ENCODE measurements at places on chromosomes 6 and 20.

GRCh38 chr20:18754030-18754652 is 59.4 kb upstream of the SCP2D1 start:
- DNase-seq: no peak

- no peak for DNase-seq
Measured at GRCh38 chr6:137754866-137755265, 112.2 kb upstream of the TNFAIP3 start.

DNA sequence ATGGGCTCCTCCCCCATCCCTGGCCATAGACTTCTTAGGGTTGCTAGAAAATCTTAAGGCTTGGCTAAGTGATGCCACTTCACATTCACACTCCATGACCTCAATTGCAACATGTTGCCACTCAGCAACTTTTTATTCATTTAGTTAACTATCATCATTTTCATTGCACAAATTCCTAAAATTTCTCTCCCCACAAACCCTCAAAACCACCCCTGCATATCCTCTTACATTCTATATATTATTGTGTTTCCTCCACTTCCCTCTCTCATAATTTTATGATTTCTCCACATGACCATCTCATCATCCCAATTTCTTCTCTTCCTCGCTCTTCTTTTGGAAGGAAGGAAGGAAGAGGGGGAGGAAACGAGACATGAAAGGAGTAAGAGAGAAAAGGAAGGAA is 436.0 kb downstream of the HACE1 start:
- no peak for DNase-seq

DNA sequence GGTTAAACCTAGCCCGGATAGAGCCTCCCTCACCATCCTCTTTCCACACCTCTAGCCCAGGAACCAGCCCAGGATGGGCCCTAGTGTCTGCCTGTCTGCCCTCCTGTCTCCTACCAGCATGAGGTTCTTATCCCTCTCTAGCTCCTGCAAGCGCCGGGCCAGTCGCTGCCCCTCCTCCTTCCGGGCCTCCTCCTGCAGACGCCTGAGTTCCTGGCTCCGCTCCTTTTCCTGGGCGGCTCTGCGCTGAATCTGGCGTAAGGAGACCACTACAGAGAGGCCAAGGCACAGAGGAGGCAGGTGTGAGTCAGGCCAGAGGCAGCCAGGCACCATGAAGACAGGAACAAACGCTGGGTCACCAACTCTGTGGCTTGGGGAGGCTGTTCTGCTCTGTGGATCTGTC is 4.3 kb upstream of the PSORS1C2 start:
- no peak for DNase-seq

- DNase-seq: no peak
Measured at GRCh38 chr6:149194820-149195558, 122.5 kb upstream of the TAB2 start.

DNA sequence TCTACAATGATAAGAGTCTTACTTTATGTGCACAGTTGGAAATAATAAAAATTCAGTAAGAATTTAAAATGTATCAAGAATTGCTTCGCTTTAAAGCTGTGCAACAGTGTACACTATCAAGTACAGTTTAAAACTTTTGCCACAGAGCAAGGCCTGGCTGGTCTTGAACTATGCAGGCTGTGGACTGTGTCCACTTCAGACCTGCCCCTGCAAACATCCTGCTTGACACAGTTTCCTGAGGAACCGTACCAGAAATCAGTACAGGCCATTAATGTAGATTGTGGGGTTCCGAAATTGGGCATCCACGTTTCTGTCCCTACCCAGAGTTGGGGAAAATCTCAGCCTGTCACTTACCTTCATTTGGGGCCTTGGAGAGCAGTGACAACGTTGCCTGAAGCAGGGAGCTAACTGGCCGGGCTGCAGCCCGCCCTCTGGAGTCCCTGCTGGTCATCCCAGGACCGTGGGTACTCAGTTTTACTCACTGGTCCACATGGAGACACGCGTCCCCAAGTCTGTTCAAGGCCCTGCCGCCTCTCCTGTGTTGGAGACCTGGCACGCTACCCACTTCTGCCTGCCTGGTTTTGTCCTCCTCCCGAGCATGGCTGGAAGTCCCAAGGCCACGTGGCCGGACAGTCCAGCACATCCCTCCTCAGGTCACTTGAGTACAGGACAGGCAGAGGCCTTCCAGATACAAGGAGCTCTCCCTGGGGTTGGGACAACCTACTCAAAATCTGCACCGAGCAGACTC is 8.4 kb downstream of the NINL start:
- DNase-seq: no peak

DNA sequence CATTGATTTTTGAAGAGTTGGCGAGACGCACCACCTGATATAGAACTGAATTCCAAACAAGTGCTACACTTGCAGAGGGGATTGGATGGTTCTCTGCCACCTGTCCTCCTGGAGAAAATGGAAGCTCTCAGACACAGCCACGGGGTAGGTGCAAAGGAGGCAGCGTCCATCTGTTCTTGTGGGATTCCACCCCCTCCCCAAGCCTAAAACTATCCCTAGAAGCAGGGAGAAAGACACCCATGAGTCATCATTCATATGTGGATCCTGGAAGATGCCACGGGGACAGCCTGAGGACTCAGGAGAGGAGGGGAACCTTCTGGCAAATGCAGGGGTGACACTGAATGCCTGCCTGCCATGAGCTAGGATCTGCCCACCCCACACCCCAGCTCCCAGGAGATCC is 171.3 kb upstream of the CST7 start:
- no peak for DNase-seq

DNA sequence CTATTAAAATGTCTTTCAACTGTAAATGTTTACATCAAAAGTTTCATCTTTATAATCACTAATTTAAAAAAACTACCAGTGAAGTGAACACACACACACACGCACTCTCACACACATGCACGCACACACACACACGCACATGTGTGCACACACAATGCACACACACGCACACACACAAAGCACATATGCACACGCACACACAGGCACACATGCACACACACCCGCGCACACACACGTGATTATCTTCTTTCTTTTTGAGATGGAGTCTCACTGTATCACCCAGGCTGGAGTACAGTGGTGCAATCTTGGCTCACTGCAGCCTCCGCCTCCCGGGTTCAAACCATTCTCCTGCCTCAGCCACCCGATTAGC is 80.0 kb upstream of the FRMD1 start:
- DNase-seq: no peak

Data from activated T-cell treated with anti-CD3 and anti-CD28 coated beads for 48 hours (primary cell).